ENCODE measurements at places on chromosomes 2 and 18.

GRCh38 chr2:127575185-127575765 is 39.8 kb downstream of the MYO7B start:
- DNase-seq: no peak

DNA sequence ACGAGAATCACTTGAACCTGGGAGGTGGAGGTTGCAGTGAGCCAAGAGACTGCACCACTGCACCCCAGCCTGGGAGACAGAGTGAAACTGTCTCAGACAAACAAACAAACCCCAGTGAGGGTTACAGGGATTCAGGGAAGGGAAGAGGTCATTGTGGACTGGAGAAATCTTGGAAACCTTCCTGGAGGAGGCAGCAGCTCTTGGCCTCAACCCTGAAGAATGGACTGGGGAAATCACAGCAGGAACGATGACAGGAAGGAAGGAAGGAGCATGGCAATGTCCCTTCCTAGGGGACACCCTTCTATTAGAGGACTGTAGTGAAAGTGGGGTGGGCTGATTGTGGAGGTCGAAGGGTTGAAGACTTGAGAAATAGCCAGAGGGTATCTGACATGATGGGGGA is 72.5 kb downstream of the DNMT3A start:
- DNase-seq: no peak

DNA sequence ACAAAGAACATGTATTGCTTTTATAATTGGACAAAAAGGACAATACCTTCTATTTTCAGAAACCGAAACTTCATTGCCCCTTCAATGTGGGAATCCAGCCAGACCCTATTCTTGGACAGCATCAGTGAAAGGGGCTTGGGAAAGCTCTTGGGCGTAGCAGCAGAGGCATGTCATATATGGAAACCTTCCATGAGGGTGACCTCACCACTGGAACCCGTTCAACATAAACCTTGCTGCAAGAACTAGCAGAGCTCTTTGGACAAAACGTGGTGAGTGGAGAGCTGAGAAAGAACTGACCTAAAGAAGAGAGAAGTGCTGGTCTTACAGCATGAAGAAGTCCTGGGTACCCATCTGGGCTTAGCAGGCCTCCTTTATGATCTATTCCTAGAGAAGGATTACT is 22.7 kb upstream of the ACTG2 start:
- no peak for DNase-seq

DNA sequence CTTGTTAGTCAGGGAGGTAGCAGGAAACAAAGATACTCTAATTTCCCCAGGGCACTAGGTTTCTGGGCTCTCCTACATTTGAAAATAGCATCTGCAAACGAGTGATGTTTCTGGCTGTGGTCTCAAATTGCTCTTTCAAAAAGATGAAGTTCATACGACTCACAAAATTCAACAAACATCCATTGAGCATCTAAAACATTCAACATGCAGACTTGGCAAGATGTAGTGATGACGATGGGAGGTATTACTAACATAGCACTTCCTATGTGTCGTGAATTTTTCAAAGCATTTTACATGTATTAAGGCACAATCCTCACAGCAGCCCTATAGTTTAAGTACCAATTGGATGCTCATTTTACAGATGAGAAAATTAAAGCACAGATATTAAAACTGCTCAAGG is 5.2 kb downstream of the CCBE1 start:
- no peak for DNase-seq

- no peak for DNase-seq
Observed at GRCh38 chr2:68829749-68830148, 41.4 kb downstream of the BMP10 start.

DNA sequence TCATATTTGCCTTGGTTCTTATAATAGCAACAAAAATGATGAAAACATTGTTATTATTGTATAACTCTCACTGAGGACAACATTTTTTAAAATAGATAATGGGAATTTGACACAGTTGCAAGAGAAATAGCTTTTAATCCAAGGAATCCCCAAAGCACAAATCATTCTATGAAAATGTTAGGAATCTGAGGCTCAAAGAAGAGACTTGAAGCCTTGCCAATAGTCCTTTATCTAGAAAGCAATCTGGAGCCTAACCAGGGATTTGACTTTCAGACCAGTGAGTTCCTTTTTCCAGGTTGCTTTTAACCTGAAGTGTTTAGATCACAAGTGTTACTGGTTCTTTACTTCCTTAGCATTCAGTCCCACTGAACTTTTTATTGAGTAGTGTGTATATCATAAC is 574.5 kb upstream of the ZEB2 start:
- no peak for DNase-seq

- DNase-seq: no peak
Observed at GRCh38 chr2:239727182-239727775, 297.9 kb downstream of the NDUFA10 start.

DNA sequence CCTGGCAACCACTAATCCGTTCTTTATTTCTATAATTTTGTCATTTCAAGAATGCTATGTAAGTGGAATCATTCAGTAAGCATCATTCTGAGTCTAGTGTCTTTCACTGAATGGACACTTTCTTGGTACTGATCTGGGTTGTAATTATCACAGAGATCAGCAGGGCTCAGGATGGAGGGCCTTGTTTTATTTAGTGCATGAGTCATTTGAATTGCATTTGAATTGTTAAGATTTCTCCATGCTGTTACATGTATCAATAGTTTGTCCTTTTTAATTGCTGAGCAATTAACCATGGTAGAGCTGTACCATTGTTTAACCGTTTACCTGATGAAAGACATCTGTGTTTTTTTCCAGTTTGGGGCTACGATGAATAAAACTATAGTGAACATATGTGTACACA is 256.4 kb downstream of the THSD7B start:
- no peak for DNase-seq

GRCh38 chr18:37544217-37544616 is 21.4 kb downstream of the CELF4 start:
- no peak for DNase-seq

- no peak for DNase-seq
Observed at GRCh38 chr2:191061381-191061980, 47.5 kb upstream of the STAT1 start.

- no peak for DNase-seq
Observed at GRCh38 chr2:59077026-59077725, 836.1 kb upstream of the FANCL start.

DNA sequence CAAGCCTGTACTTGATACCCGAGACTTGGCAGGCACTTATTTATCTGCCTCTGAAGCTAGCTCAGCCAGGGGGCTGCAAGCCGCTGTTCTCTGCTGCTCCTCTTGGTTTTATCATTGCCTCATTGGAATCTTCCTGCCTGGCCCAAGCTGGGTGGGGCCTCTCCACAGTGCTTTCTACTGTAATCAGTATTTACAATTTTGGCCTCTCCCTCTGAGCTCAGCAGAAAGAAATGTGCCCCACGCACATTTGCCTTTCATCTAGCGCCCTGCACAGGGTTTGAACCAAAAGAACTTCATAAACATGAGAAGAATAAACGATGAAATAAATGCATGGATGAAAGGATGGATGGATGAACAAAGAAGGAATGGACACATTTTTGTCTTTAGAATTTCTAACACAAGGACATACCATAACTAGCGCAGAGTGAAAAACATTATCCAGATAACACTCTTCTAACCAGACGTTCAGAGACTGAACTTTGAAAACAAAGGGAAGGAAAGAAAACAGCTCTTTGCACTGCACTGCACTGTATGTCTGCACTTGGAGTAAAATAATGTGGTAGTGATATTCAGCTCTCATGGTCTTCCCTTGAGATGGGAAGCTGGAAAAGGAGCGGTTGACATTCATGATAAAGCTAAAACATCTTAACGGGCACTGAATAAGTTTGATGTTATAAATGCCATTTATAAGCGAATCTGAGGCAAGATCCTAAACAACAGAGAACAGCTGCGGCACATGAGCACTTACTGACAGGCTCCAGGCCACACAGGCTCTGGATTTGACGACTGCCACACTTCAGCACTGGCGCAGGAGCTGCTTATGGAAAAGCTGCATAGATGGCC is 86.8 kb upstream of the SP3 start:
- no peak for DNase-seq

- no peak for DNase-seq
Observed at GRCh38 chr2:203327582-203327900, 653 bp upstream of the ABI2 start.

DNA sequence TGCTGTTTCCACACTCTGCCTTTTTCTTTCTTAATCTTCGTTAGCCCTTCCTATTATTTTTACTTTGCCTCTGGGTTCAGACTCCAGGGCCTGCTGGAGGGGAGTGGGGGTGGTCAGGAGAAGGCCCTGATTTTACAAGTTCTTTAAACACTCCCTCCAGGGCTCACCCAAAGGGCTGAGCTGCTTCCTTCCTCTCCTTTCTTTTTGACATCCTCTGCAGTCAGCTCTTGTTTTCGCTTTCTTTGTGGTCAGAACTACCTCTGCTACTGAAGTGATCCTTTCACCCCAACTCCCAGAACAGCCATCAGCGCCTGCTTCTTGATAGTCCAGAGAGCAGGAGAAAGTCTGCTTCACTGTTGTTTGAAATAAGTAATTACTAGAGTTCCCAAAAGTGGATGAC is 925.7 kb downstream of the EPHA4 start:
- no peak for DNase-seq

DNA sequence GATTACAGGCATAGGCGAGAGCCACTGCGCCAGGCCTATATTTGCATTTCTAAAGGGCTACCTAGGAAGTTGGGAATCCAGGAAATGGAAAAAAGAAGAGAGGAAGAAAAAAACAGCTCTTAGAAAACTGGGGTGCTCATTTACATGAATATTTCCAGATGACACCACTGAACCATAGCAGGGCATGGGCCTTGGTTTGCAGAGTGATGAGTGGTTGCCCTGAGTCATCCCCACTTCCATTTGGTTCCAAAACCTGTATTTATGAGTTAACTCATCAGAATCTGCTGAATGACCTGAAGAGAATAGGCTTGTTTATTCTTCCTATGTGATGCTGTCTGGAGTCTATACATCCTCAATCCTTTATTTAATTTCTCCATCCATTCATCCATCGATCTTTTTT is 36.2 kb downstream of the EHD3 start:
- DNase-seq: no peak

GRCh38 chr2:85243101-85244072 is 84.4 kb downstream of the TGOLN2 start:
- DNase-seq: peak; percentile 23

DNA sequence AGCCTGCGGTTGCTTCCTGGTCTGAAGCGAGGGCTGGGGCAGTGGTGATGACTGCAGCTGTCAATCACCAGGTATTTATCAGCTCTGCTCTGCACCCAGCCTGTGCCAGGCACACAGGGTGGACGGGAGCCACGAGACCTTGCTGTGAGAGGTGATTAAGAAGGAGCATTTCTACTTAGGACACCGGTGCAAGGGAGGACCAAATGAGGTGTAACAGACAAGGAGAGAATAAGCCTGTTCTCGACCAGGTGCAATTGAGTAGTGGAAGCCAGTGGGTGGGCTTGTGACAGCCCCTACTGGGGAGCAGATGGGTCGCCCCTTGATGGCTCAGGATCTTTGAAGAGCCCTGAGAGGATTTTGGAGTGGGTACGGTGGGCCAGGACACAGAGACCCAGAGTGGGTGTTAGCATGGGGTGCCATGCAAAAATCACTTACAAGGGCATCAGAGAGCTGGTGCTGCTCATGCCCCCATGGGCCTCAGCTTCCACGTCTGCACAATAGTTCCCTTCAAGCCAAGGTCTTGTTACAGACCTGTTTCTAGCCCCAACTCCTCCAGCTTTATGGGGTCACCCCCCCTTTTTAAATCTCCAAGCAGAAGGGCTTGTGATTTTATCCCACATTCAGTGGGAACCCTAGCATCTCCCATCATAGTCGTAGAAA is 24.6 kb downstream of the GPR55 start:
- no peak for DNase-seq

- DNase-seq: no peak
Observed at GRCh38 chr2:127479219-127479825, 47.0 kb downstream of the IWS1 start.

DNA sequence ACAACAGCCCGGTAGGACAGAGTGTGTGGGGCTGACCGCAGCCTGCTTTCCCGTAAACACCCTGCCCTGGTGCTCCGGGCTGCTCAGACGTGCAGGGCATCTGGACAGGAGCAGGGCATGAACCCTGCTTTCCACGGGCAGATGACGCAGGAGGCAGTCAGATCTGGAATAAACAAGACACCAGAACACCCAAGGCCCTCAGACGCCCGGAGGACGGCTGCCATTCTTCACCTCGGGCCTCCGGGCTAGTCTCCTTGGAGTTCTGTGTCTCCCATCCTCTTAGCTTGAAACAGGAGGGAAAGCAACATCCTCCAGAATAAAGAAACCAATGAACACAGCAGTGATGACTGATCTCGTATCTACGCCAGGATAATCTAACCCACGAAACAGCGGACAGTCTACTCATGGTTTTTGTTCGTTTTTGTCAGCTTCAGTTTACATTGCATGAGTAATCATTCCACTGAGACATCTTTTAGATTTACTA is 7.3 kb downstream of the PXDN start:
- no peak for DNase-seq

- DNase-seq: no peak
Observed at GRCh38 chr2:101428422-101429176, 41.3 kb upstream of the CREG2 start.

DNA sequence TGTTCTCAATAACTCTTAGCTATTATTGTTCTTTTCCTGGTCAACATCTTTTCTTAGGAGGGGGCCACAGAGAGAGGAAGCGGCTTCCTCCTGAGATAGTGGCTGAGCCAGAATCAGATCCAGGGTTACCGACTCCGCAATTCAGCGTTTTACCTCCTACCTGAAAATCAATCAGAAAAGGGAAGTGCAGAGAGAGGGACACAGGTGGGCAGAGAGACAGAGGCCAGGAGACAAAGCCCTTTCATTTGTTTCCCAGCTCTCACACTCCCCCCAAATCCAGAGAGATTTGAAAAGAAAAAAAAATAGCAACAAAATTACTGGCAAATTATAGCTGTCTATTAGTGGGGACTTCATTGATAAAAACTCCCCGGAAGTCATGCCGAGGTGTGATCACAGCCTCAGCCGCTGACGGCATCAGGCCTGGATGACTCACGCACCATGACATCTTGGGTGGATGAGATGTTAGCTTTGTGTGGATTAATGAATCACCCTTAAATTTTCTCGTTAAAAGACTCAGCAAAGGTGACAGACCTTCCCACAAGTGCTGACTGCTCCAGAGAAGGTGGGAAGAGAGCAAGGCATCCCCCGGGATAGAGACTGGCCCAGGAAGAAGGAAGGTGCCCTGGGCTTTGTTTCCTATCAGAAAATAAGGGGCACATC is 120.7 kb downstream of the LOXHD1 start:
- DNase-seq: no peak

GRCh38 chr2:48362515-48362914 is 167.4 kb upstream of the STON1 start:
- DNase-seq: no peak

Data from stimulated activated CD4-positive, alpha-beta T cell treated with anti-CD3 and anti-CD28 coated beads, Interleukin-12 subunit alpha, Interleukin-12 subunit beta, amount 100 ng/mL, for 24 hours (primary cell).